ENCODE measurements at places on chromosomes 4 and X.

- no peak for DNase-seq
These were observed 22.3 kb downstream of the AMOT start for GRCh38 chrX:112818114-112819007.

GRCh38 chr4:162849937-162850336 is 316.8 kb downstream of the NAF1 start:
- DNase-seq: no peak

DNA sequence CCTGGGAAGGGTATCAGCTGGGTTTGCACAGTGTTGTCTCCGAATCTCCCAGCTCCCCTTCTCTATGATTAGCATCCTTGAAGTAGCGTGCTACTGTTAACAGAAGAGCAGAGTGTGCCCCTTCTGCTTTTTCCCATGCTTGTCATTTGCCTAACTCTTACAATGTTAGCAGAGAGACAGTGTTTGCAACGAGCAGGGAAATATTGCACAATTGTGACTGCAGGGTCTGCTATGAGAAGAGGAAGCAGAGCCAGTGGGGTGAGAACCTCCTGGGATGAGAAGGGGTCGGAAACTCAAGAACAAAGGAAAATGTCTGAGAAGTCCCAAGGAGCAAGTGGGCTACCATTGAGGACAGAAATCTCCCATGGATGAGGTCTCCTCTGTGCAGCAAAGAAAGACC is 7.8 kb upstream of the CHRNA9 start:
- no peak for DNase-seq

GRCh38 chr4:171239196-171239595 is 574.0 kb upstream of the GALNTL6 start:
- no peak for DNase-seq

DNA sequence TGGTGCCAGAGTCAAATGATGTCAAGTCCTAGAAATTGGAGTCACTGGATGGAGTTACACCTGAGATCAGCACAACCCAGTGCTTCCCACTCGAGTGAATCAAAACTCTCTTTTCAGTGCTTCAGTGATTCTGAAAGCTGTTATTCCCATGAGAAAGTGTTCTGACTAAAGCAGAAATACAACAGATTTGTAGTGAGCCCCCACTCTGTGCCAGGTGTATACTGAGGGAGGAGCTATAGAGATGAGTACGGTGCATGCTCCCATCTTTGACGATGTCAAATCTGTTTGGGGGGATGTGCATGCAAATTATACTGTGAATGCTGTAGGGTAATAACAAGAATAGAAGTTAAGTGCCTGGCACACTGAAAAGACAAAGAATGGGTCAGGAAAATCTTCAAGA is 330.2 kb downstream of the HS3ST1 start:
- no peak for DNase-seq

- DNase-seq: no peak
These were observed 48.7 kb upstream of the KLHL4 start for GRCh38 chrX:87468941-87469340.

- no peak for DNase-seq
These were observed 252.7 kb downstream of the SPRY1 start for GRCh38 chr4:123649250-123649644.

- no peak for DNase-seq
These were observed 12.2 kb upstream of the TNIP3 start for GRCh38 chr4:121176082-121176934.

DNA sequence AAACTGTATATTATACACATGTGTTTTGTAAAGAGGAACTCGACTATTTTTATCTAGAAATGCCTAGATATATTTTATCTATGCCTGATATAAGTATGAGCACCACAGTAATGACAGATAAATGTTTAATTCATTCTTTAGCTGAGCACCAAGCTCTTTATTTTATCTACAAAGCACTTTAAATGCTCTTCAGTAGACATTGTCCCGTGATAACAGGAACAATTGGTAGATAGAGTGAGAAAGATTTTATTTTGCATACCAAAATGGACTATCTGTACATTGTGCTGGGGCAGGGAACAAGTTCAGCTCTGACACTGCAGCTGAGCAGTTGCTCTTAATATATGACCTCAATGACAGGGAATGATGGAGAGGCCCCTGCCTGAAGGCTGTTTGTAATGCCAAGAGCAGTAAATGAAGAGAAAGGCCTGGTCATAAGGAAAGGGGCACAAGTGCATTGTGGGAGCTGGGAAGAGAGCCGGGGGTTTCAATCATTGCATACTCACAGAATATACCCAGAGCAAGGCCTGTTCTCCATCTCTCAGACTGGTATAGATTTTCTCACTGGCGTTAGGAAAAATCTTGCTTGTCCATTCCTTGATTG is 57.3 kb downstream of the SEPTIN11 start:
- DNase-seq: no peak

GRCh38 chr4:78047366-78047765 is 9.8 kb upstream of the FRAS1 start:
- DNase-seq: no peak

DNA sequence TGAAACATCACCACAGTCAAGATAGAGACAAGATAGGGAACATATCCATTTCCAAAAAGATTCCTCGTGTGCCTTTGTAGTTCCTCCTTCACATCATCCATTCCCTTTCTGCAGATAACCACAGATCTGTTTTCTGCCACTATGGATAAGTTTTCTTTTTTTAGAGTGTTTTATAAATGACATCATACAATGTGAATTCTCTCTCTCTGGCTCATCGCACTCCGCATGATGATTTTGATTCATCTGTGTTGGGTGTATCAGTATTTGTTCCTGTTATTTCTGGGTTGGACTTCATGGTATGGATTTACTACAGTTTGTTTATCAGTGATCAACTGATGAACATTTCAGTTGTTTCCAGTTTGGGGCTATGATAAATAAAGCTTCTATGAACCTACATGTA is 23.2 kb upstream of the ANXA3 start:
- no peak for DNase-seq

DNA sequence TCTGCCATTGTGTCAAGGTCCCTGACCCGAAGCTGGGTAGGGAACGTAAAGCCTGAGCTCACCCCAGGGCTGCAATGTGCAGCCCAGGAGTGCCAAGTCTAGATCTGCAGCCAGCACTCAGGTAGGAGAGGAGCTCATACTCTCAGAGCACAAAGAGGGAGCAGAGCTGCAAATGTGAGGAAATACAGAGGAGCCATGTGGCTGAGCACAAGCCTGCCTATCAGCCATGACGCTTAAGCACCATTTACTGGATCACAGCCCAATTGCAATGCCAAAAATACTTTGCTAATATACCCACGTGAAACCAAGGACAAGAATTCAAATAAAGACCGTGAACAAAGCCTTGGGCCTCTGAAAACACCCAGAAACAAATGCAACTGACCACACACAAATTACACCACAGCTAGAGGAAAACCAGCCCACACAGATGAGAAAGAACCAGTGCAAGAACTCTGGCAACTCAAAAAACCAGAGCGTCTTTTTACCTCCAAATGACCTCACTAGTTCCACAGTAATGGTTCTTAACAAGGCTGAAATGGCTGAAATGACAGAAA is 69.0 kb upstream of the HPF1 start:
- DNase-seq: no peak

GRCh38 chr4:25628451-25628850 is 27.2 kb upstream of the SLC34A2 start:
- DNase-seq: no peak

- DNase-seq: no peak
These were observed 1.1 kb downstream of the PHOX2B start for GRCh38 chr4:41747230-41748055.

DNA sequence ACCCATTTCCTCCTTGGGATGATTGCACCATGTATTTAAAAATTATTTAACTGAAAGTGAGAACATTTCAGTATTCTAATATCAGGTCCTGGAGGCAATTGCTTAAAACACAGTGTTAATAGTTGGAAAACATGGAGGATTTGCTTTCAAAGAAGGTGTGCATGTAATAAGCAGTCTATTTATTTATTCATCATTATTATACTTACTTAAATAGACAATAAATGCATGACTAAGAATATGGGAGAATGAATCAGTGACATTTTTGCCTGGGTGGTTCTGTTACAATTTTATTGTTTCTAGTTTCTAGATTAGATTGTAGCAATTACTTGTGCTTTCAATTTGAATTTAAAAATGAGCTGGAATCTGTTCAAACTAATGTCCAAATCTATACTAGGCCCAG is 145.5 kb downstream of the AREG start:
- no peak for DNase-seq

GRCh38 chr4:23966725-23967124 is 76.9 kb upstream of the PPARGC1A start:
- DNase-seq: no peak

- no peak for DNase-seq
These were observed 29.8 kb upstream of the STOX2 start for GRCh38 chr4:183875251-183875825.

DNA sequence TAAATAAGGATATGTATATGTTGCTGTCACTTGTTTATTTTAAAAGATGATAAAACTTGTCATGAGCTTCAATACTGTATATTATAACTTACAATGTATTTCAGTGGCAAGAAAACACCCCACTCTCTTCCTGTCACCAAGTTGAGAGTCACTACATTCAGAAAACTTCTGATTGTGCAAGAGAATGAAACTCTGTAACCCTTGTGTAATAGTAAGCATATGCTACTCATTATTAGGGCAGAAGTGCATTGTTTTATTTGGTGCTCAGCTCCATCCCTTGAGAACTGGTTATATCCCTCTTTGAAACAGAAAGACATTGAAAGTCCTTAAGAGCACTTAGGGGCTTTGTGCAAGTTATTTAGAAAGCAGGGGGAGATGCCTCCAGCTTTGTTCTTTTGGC is 594.5 kb downstream of the ARAP2 start:
- no peak for DNase-seq

DNA sequence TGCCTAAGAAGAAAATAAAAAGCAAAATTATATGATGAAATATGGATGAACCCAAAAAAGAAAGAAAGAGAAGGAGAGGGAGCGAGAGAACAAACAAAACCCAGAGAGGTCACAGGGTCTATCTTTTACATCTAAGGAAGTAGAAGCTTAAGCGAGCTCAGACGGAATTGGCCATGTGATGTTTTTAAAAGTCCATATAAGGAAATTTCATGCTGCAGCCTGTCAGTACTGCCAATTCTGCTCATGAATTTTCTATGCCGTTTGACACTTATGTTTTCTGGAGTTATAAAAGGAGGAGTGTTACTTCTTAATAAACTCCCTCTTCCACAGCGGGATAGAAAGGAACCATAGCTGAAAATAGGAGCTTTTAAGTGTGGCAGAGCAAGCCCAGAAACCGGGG is 32.9 kb upstream of the DCX start:
- DNase-seq: no peak

- no peak for DNase-seq
These were observed 116.0 kb downstream of the COX7B2 start for GRCh38 chr4:46793036-46793435.

GRCh38 chr4:40307627-40308497 is 27.3 kb upstream of the CHRNA9 start:
- DNase-seq: no peak

GRCh38 chrX:136034668-136035067 is 49.4 kb downstream of the SLC9A6 start:
- DNase-seq: no peak

DNA sequence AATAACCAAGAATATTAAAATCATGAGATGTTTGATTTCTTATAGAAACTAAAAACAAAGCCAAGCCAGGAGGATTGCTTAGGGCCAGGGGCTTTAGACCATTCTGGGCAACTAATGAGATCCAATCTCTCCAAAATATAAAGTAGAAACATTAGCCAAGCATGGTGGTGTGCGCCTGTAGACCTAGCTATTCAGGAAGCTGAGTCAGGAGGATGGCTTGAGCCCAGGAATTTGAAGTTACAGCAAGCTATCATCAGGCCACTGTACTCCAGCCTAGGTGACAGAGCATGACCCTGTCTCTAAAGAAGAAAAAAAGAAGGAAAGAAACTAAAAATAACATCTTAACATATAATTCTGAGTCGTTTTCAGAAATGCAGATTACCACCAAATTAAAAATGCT is 96.7 kb downstream of the NAF1 start:
- DNase-seq: no peak

DNA sequence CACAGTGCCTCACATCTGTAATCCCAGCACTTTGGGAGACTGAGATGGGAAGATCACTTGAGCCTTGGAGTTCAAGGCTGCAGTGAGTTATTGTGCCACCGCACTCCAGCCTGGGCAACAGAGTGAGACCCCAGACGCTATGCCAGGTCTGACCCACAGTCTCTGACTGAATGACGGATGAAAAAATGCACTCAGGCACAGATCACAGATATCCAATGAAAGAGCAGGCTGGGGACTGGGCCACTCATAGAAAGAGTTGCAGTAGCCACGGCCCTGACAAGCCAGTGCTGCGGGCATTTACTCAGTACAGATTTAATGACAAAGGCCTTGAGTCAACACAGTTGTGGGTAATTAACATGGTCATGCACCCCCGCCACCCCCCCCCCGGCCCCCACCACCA is 22.7 kb downstream of the NUDT6 start:
- DNase-seq: no peak

- no peak for DNase-seq
These were observed 17.3 kb downstream of the TEC start for GRCh38 chr4:48252313-48252712.

GRCh38 chrX:53255738-53256191 is 25.6 kb downstream of the IQSEC2 start:
- no peak for DNase-seq

- DNase-seq: no peak
These were observed 71.0 kb downstream of the AFF1 start for GRCh38 chr4:87005690-87006425.

- no peak for DNase-seq
These were observed 46.6 kb upstream of the NWD2 start for GRCh38 chr4:37197899-37198298.

DNA sequence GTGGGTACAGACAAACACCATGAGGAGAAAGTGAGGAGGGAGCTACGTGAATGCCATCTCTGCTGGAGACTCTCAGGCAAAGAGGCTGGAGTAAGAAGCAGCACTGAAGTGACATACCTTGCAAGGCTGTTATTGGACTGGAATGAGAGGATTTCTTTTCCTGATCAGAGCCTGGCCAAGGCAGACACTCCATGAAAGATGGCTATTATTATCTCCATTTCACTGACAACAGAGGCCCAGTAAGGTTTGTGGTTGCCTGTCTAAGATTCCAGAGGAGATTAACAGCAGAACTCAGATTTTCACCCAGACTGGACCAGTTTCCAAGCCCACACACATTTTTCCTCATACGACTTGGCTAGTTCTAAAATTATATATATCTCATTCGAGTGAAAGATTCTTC is 162.0 kb upstream of the EOLA2 start:
- DNase-seq: no peak

DNA sequence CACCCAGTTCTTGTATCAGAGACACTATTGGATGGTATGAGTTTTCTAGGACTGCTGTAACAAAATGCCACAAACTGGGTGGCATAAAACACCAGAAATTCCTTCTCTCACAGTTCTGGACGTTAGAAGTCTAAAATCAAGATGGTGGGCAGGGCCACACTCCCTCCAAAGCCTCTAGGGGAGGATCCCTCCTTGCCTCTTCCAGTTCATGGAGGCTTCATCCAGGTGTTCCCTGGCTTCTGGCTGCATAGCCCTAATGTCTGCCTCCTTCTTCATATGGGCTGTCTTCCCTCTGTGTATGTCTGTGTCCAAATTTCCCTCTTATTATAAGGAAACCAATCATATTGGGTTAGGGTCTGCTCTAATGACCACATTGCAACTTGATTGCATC is 38.4 kb upstream of the RASL11B start:
- no peak for DNase-seq
